Stimulated activated CD4-positive, alpha-beta T cell treated with anti-CD3 and anti-CD28 coated beads, Interleukin-2, amount 100 ng/mL, for 24 hours (primary cell): ENCODE measurements at places on chromosomes 1 and 21.

GRCh38 chr1:87196110-87196827 lies 132.4 kb upstream of the LMO4 start:
- no peak for DNase-seq

- DNase-seq, result no peak
These were observed 116.3 kb upstream of the C1orf21 start for GRCh38 chr1:184270556-184270955.

DNA sequence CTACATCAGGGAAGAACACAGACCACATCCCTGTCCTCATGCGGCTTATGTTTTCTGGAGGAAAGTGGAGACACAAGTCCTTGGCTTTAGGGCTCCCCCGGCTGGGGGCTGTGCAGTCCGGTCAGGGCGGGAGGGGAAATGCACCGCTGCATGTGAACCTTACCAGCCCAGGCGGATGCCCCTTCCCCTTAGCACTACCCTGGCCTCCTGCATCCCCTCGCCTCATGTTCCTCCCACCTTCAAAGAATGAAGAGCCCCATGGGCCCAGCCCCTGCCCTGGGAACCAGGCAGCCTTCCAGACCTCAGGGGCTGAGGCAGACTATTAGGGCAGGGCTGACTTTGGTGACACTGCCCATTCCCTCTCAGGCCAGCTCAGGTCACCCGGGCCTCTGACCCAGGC lies 45.5 kb downstream of the TNNT2 start:
- DNase-seq, result no peak

GRCh38 chr1:70546726-70547125 lies 135.7 kb downstream of the CTH start:
- DNase-seq, result no peak

- no peak for DNase-seq
These were observed 607.1 kb downstream of the KCNT2 start for GRCh38 chr1:196001188-196001587.

DNA sequence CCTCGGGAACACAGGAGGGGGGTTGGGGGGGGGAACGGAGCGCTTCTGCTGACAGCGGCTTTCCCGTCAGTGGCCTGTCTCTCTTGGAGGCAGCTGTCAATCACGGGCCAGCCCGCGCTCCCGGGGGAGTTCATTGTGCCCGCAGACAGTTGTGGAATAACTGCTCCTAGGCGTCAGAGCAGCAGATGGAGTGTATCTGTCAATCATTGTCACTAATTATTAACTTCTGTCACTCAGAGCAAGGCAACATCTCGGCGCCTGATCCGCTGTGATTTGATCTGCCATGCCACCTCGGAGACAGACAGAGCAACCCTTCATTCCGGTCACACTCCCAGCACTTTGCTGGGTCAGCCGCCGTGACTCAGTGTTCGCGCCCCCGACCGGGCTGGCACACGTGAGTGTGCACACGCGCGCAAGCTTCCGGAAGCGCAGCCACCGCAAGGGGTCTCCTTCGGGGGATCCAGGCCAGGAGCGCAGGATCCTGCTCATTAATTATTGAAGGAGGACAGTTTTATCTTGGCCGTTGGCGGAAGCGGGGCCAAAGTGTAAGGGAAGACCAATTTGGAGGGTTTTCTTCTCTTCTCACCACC lies 75.8 kb downstream of the RRAGC start:
- DNase-seq, result no peak

- DNase-seq, result no peak
These were observed 34.2 kb upstream of the ETS2 start for GRCh38 chr21:38771536-38771935.

- DNase-seq, result no peak
These were observed 4.5 kb upstream of the FCMR start for GRCh38 chr1:206926286-206926685.

- DNase-seq, result peak; percentile 45
These were observed 101.1 kb upstream of the SOD1 start for GRCh38 chr21:31558189-31558961.

DNA sequence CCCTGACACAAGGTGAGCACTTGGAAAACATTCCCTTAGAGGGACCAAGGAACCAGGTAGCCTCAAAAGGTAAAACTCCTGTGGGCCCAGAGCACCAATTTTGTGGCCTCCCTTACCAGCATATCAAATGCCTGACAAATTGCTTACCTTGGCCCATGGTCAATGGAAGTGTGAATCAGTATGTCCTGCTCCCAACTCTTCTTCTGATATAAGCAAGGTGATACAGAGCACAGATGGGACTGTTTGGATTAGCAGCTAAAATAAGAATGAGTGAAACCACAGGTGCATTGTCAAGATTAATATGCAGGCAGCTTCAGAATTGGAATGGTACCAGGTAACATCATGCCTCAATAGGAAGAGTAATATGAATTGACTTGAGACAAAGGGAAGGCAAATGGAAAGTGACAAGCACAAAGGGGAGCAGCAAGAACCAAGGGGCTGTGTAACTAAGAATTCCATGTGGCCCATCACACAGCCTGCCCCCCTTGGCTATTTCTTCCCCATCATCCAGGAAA lies 156.8 kb upstream of the KCND3 start:
- DNase-seq, result no peak

- DNase-seq, result no peak
These were observed 96.6 kb downstream of the FGGY start for GRCh38 chr1:59393211-59394180.

- DNase-seq, result no peak
These were observed 5.9 kb upstream of the FCGR2A start for GRCh38 chr1:161499099-161500039.

DNA sequence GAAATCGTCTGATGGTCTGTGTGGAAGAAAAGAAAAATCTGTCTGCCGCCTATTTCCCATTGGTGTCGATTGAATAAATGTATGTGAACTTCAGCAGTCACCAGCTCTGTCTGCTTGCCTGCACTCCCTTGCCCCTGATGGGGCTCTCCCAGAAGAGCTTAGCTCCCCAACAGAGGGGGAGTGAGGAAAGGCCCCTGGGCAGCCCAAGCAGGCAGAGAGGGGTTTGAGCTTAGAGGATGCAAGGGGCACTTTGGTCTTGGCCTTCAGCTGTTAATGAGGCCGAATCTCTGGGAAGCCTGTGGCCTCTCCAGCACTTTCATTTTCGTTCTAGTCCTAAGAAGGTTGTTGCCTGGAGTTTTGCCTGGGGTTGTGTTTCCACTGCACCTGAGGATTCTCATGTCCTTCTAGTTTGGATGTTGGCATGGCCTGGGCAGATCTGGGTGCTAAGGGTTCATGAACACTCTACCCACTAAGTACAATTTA lies 2.8 kb downstream of the FOXD2 start:
- DNase-seq, result no peak

DNA sequence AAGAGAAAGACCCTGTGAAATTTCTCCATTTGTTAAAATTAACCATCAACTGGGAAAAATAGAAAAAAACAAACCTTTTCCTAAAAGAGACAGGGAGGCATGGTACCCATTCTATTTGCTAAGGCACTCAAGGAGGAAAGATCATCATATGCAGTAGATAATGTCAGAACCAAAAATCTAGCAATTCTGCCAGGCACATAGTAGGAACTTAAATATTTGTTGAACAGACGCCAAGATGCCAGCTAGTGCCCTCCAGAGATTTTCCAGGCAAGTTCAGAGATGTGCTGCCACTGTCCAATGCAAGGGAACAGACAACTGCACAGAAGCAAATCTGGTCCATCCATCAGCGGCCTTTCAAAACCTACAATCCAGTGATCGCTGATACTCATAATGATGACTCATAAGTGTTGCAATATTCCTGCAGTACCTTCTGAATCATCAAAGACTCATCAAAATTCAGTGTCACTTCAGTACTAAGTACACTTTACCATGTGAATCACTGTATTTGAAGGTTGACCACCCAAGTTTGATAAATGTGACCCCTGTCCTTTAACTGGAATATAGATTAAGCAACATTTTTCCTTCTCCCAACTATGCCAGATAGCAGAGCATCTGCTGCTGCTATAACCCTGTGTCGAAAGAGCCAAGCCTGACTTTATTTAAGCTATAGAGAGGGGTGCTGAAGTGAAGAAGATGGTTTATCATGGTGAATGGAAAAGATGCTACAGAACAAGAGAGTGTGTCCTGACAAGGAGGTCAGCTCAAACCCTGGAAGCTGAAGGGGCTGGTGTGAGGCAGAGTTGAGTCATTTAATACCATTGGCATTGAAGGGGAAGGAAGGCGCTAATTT lies 99.1 kb downstream of the MT1HL1 start:
- no peak for DNase-seq

GRCh38 chr1:225752245-225752644 lies 25.4 kb upstream of the SRP9 start:
- no peak for DNase-seq

- DNase-seq, result no peak
These were observed at the start of gene CNTN2 for GRCh38 chr1:205042911-205043806. Gene CNTN2, plus strand, starts transcription at chr1:205043212. Its CDS starts 9,974 bp downstream, at chr1:205053186.

- no peak for DNase-seq
These were observed 3.2 kb downstream of the SON start for GRCh38 chr21:33546086-33546485.
